PC-3 (cell line): ENCODE measurements at places on chromosomes 4 and X. TPM values are rescaled to one million over a fixed set of nuclear protein-coding genes. Genes with fewer than 3 reads are reported as not detected.

TMEM156 gene
- total RNA-seq: 32.1 and 41.5 TPM in 2 replicates

IBSP gene
- not detected in 2 replicates for total RNA-seq

DNA sequence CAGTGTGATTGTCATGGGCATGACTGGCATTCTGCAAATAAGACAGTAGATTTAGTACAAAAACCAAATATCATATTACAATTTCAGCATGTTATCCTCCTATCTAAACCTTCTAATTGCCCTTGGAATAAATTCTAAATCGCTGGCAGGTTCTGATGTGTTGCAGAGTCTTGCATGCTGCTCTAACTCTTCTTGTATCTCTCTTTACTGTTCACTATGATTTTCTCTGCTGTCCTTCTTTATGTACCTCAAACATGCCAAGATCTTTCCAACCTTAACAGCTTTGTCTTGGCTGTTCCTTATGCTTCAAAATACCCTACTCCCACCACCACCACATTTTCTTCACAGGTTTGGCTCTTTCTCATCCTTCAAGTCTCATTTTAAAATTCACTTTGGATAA lies 43.0 kb upstream of the KCNIP4 start:
- H3K27ac ChIP-seq: no peak overlapping the region
- no peak for DNase-seq
- no peaks in the 10 kb centered on the region for H3K36me3 ChIP-seq
- H3K4me3 ChIP-seq: no peak overlapping the region

GRCh38 chr4:75289914-75290582 lies 224.2 kb downstream of the RCHY1 start:
- H3K4me3 ChIP-seq: no peak overlapping the region
- no peaks in the 10 kb centered on the region for H3K36me3 ChIP-seq
- DNase-seq: peak; percentile 52
